ENCODE measurements at places on chromosomes 12 and 14. TPM values are rescaled to one million over a fixed set of nuclear protein-coding genes. Genes with fewer than 3 reads are reported as not detected.

GRCh38 chr12:120542166-120542565 is 8.0 kb downstream of the RNF10 start:
- DNase-seq: no peak

Gene SETD3
- 65.2 TPM for total RNA-seq

Gene IL25
- total RNA-seq: not detected

DNA sequence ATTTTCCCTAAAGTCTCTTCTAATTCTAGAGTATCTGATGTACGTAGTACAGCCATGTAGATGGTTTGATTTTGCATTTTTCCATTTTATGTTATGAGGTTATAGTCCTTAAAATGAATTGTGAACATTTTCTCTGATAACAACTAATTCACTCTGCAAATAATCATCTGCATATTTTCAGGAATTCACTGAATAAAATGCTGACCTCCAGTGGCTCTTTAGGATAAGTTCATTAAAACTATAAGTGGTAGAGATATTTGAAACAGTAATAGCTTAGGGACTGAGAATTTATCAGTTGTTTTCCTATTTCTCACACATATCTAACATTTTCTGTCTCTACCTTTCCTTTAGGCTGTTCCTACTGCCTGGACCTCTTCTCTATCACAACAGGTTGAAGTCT is 4.4 kb downstream of the MSRB3 start:
- DNase-seq: no peak

Gene GARIN6
- not detected for total RNA-seq

DNA sequence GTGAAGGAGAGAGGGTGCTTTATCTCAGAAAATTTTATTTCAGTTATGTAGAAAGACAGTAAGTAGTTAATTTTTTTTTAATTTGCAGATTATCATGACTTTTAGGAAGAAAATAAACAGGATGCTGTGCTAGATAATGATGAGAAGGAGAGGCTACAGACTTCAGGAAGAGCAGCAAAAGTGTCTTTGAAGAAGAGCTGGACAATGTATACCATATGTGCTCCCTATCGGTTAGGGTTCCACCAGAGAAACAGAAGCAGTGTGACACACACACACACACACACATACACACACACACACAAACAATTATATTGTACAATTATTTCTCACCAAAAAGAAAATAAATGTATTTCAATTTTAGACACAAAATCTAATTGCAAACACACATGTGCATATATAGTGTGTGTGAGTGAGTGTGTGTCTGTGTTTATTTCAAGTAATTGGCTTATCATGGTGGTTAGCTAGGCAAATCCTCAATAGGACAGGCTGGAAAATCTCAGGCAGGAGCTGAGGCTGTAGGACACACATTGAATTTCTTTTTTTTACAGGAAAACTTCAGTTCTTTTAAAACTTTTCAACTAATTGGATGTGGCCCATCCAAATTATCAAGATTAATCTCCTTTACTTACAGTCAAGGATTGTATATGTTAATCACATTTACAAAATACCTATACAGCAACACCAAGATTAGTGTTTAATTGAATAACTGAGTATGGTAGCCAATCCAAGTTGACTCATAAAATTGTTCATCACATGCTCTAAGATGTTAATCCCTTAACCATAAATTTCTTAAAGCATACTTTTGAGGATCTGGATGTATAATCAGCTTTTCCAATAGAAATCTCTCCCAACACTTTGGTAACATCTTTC is 235.8 kb upstream of the DCN start:
- DNase-seq: no peak

- no peak for DNase-seq
Measured at GRCh38 chr14:53060046-53060445, 93.1 kb downstream of the DDHD1 start.

DNA sequence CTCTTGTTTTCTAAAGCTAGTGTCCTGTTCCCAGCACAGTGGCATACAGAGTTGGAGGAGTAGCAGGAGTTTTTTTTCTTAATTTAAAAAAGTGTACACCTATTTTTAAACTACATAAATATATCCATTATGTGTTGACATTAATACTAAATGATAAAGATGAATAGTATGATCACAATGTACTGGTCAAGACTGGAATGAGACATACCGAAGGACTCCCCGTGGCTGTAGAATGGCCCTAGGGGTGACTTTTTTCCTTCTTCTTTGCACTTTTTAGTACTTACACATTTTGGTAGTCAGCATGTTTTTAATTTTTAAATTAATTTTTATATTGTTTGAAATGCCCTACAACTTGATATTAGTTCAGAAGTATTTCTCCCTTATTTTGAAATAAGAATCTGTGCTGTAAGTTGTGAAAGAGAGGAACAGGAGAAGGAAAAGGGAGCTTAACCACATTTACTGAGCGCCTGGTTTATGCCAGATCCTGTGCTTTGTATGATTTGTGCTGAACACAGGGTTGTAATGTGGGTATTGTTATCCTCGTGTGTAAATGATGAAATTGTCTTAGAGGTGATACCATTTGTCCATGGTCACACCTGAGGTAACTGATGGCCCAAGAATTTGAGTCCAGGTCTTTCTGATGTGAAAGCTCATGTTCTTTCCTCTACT is 136.5 kb downstream of the TGFB3 start:
- no peak for DNase-seq

DNA sequence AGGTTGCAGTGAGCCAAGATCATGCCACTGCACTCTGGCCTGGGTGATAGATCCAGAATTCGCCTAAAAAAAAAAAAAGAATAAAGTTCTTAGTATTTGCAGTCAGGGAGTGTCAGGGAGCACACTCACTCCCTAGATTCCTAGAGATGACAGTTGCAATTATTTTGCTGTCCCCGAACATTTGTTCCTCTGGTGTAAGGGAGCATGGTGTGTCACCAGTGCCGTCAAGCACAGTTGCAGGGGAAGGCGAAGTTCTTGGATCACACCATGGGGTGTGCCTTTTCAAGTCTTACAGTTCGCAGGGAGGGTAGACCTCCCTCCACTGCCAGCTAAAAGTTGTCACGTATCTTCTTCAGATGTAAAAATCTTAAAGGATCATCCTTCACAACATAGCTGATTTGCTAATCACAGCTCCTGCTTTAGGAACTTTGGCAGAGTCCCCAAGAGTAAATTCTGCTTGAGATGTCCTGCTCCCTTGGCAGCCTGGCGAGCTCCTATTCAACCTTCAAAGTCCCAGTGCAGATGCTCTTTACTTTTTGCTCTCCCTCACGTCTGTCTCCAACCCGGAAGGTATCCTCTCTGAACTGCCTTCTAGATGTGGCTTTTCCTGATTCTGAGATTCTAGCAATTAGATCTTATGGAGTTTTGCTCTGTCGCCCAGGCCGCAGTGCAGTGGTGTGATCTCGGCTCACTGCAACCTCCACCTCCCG is 11.3 kb downstream of the ACACB start:
- DNase-seq: no peak

DNA sequence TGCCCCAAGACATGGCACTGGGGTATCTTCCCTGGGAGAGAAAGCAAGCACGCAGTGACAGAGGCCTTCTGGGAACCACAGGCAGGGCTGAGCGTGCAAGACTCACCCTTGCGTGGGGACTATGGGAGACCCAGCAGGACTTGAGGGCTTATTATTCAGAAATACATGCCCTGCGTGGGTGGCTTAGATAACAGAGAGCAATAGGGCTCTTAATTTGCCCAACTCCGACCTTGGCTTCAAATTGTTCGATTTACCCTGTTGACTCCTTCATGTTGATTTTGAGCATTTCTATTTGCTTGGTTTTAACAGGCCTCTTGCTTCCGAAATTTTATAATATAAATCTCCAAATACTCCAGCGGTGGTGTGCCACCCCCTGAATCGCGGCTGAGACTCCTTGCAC is 5.1 kb upstream of the SERPINA1 start:
- DNase-seq: no peak

- no peak for DNase-seq
Measured at GRCh38 chr14:53327716-53328115, 174.6 kb upstream of the DDHD1 start.

Gene KRT77
- not detected for total RNA-seq

DNA sequence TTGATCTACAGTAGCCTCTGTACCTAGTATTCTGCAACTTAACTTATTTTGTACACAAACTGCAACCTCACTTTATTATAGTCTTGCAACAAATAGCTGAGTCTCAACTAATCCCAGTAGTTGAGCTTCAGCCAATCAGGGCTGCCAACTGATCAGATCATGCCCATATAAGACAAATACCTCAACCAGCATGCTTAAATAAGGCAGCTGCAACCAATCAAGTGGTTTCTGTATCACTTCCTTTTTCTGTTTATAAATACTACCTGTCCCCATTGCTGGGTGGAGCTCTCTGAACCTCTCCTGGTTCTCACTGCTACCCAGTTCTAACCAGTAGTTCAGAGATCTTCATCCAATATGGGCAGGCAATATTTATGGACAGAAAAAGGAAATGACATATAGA is 248.5 kb upstream of the FBXO33 start:
- DNase-seq: no peak

DNA sequence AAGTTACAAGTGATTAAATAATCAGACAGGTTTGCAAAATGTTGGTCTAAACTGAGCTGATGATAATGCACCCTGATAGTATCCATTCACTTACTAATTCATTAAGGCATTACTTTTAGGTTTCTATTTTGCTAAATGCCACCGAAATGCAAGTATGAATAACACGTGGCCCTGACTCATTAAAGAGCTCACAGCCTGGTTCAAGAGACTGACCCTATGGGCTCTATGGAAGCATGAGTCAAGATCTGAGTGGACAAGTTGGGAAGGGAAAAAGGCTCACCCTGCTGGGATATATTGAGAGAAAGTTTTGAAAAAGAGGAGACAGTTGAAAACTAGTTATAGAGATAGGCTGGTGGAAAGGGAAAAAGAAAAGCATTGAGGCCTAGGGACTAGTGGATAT is 14.8 kb upstream of the LRRC9 start:
- DNase-seq: no peak

GRCh38 chr12:74985293-74985985 is 224.2 kb downstream of the KCNC2 start:
- no peak for DNase-seq

Gene LPAR5
- total RNA-seq: 16.5 TPM

Gene LRRC10
- total RNA-seq: not detected

DNA sequence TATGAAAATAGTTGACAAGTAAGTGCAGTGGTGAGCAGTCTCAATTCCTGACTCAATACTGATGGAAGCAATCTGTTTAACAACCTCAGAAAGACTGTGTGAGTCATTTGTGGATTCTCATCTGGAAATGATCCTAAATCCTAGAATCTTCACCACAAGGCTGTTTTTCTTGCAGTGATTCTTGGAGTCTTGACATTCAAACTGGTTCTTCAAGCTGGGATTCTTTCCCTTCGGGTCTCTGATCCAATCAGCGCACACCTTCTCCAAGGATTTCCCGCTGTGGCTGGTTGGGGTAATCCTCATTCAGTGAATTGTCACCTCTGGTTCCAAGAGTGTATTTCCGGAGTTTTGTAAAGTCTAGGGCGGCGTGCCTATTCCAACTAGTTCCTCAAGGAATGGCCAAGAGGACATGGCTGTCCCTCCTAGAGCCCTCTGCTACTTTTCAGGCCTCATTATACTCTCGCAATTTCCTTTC is 37.7 kb upstream of the FOXJ2 start:
- DNase-seq: no peak

DNA sequence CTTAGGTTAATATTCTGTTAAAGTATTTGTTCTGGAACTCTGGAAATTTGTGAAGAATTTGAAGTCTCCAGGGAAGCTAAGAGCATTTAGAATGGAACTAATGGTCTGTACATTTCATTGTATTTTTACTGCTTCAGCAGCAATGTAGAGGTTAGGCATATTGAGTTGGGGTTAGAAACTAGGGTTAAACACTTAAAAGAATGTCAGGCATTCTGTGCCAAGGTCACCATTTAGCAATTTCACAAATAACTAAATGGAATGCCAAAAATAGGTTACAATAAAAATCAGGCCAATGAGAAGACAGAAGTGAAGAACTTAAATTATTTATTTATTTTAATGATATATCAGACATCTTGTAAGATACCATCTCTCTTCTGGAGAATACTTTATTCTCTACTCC is 210.8 kb downstream of the C12orf50 start:
- DNase-seq: no peak

GRCh38 chr12:106187155-106187789 is 48.5 kb upstream of the NUAK1 start:
- no peak for DNase-seq

- DNase-seq: no peak
Measured at GRCh38 chr12:29752121-29752520, 31.6 kb downstream of the TMTC1 start.

DNA sequence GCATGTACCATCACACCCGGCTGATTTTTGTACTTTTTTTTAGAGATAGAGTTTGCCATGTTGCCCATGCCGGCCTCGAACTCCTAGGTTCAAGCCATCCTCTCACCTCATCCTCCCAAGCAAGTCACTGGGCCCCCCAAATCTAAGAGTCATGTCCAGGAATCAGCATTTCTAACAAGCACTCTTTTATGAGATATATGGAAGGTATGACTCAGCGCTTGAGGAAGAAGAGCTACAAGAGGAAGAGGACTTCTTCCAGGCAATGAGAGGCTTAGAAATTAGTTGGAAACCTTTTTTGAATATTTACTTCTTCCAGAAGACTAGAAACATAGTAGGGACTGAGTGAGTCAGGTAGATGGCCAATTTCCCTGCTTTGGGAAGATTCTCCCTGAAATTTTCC is 114.5 kb downstream of the HMGA2 start:
- DNase-seq: no peak

DNA sequence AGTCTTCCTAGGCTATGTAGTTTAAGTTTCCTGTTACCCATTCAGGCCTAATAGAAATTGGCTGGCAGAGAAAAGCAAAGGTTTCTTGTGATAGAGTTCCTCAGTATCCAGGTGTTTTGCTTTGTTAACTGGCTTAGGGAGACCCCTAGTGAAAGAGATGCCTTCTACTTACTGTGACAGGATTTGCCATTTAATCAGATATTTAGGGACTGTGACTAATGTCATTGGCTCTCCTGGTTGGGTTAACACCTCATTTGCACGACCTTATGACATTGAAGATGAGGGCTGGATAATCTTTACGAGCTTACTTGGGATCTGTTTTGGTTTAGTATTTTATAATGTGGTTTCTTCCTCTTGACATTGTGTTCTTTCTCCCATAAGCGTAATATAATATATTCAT is 5.8 kb downstream of the MON2 start:
- no peak for DNase-seq

Gene DIO3
- total RNA-seq: not detected

- DNase-seq: no peak
Measured at GRCh38 chr14:91375720-91376452, 41.7 kb downstream of the CCDC88C start.

DNA sequence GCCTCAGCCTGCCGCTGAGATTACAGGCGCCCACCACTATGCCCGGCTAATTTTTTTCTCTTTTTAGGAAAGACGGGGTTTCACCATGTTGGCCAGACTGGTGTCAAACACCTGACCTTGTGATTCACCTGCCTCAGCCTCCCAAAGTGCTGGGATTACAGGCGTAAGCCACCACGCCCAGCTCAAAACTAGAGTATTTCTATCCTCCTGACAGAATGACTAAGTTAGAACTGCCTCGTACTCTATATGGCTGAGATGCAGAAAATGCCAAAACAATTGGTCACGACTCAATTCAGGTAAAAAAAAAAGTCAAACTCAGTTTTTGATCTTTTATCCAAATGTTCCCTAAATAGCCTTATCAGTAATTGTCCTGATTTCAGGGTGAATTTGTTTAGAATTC is 11.1 kb downstream of the AKAP5 start:
- DNase-seq: no peak
